Stimulated activated CD4-positive, alpha-beta T cell treated with anti-CD3 and anti-CD28 coated beads, Interleukin-12 subunit alpha, Interleukin-12 subunit beta, amount 100 ng/mL, for 48 hours (primary cell): ENCODE measurements at places on chromosomes 6 and 20.

GRCh38 chr6:108002365-108003221, 44.6 kb upstream of the SEC63 start:
- DNase-seq: no peak

- DNase-seq: no peak
Observed at GRCh38 chr6:112149236-112149635, 61.8 kb downstream of the FAM229B start.

GRCh38 chr6:137661601-137662000, 167.4 kb upstream of the OLIG3 start:
- DNase-seq: peak; percentile 46

- no peak for DNase-seq
Observed at GRCh38 chr6:89818977-89819335, 638 bp downstream of the MDN1 start.

GRCh38 chr6:6612308-6612707, 23.8 kb downstream of the LY86 start:
- DNase-seq: no peak

DNA sequence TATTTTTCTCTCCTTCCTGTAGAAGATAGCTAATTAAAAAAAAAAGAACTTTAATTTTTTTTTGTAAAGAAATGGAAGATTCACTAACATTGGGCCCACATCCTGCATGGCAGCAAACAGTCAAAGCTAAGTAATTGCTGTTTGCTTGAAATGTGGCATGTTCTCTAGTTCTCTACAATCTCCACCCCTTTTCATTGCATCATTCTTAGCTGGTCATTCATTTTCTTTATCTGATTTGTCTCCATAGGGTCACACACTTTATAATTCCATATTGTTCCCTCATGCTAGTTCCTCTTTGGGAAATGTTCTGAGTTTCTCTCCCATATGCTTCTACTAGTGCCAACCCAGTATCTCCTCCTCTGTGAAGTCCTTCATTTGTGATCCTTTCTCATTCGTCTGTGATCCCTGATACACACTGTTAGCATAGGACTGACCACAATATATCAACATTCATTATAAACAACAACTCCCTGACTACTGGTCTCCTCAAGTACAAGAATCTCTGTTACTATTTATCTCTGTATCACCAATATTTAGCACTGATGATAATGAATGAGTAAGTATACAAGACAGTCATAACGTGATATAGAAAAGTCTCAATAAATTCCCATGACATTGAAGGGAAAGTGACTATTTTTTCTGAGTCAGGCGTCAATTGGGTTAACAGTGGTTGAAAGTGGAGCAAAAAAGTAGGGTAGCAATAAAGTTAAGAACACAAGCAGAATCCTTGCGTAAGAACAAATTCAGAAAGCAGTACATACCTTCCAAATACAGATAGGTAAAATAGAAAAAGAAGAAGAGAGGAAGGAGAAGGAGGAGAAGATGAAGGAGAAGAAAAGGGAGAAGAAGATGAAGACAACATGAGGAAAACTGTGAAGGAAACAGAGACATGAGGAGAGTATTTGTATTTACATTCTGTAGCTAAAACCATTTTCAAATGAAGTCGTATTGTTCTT, 33.2 kb upstream of the MYB start:
- no peak for DNase-seq

DNA sequence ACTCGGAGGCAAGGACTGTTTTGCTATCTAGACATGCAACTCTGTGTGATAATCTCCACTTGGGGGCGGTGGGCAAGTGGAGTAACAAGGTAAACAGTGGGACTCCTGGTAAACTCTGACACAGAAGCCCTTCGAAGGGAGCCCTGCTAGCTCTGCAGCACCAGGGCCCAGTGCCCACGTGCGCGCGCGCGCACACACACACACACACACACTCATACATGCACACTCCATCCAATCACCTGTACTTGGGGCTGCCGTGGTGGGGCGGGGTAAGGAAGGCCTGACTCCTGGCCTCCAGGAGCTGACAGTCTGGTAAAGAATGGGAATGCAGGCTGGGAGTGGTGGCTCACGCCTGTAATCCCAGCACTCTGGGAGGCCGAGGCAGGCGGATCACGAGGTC, 36.4 kb downstream of the TAF4 start:
- no peak for DNase-seq

- DNase-seq: no peak
Observed at GRCh38 chr6:81166770-81167169, 585.7 kb downstream of the TENT5A start.
